ENCODE measurements at places on chromosomes 16 and 17. TPM values are rescaled to one million over a fixed set of nuclear protein-coding genes. Genes with fewer than 3 reads are reported as not detected.

GRCh38 chr16:57802341-57803133, at the start of gene KIFC3:
KIFC3 (minus strand) TSS chr16:57802491; CDS start chr16:57798243, 4,248 bp downstream.
- peak within 1 kb of the TSS; percentile 74 for H3K27ac ChIP-seq
- peak within 1 kb of the TSS; percentile 85 for H3K4me3 ChIP-seq
- peaks cover 34% of the 10 kb centered on the region for H3K4me1 ChIP-seq
- DNase-seq, result peak; percentile 92
- H3K27me3 ChIP-seq, result no peaks in the 10 kb centered on the region

The FAM20A gene
- 7.5 TPM for total RNA-seq

DNA sequence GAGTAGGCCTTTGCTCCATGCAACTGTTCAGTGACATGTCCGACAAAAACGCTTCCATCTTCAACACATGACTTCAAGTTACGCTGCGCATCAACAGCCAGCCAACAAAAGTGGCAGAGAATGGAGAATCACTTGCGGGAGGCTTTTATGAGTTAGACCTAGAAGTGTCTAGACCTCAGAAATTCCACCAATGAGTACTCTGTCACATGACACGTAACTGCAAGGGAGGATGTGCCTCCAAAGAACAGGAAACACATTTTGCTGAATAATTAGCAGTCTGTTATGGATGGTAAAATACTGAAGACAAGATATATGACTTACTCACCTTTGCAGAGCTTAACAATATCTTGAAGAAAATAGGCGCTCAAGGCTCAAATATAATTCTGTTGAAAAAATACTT, 62.1 kb downstream of the MYO1D start:
- no peak overlapping the region for H3K27ac ChIP-seq
- no peaks in the 10 kb centered on the region for H3K36me3 ChIP-seq

- DNase-seq, result peak; percentile 50
- no peaks in the 10 kb centered on the region for H3K4me1 ChIP-seq
- no peak overlapping the region for H3K27ac ChIP-seq
Observed at GRCh38 chr17:73645050-73645871, 1.0 kb upstream of the SDK2 start.

DNA sequence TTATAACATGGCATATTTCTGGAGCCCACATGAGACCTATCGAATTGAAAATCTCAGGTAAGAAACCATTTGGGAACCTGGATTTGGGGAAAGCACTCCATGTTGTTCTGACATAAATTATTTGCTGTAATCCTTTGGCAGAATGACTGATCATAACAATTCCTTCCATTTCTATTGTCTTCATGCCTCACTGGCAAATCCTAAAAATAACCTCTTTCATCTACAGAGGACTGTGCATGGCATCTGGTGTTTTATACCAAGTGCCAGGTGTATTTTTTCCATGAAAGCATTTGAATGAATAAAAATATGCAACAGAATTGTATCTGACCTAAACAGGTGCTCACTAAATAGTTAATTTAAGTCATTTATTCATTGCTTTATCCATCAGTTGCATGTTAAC, 33.7 kb upstream of the COQ7 start:
- no peaks in the 10 kb centered on the region for H3K27me3 ChIP-seq
- no peak for DNase-seq
- H3K36me3 ChIP-seq, result no peaks in the 10 kb centered on the region
- H3K4me3 ChIP-seq, result no peak overlapping the region
- H3K4me1 ChIP-seq, result no peaks in the 10 kb centered on the region

- no peak overlapping the region for H3K27ac ChIP-seq
- no peaks in the 10 kb centered on the region for H3K4me1 ChIP-seq
- H3K36me3 ChIP-seq, result peaks cover 9% of the 10 kb centered on the region
- DNase-seq, result no peak
- no peaks in the 10 kb centered on the region for H3K27me3 ChIP-seq
- no peak overlapping the region for H3K4me3 ChIP-seq
Observed at GRCh38 chr16:3810818-3811217, 69.7 kb downstream of the CREBBP start.

- H3K36me3 ChIP-seq, result no peaks in the 10 kb centered on the region
- no peak for DNase-seq
- peaks cover 14% of the 10 kb centered on the region for H3K4me1 ChIP-seq
- H3K4me3 ChIP-seq, result no peak overlapping the region
Observed at GRCh38 chr17:43718544-43718943, 40.0 kb downstream of the SOST start.

Measured in GM23248 (cell line).